ENCODE measurements at places on chromosomes 4 and X.

DNA sequence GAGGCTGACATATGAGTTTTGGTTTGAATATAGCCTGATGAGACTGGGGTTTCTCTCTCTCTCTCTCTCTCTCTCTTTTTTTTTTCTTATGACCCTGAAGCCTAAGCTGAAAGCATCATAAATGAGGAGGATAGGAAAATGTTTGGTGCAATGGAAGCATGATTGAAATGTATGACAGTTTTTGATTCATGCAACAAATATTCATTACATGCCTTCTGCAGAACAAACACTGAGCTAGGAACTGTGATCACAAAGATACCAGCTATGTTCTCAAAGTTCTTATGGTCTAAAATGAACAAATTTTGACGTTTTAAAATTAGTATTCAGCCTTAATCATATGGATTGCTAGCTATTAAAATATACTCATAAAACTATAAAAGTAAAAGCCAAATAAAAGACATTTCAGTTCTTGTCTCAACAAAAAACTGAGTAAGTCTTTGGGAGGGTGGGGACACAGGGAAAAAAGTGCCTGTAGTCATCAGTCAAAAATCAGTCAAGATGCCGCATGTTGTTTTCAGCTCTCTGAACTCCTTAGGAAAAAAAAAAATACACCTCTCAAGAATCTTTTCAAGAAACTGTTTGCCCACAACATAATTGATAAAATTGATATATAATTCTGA lies 57.2 kb downstream of the NKX6-1 start:
- DNase-seq = no peak

DNA sequence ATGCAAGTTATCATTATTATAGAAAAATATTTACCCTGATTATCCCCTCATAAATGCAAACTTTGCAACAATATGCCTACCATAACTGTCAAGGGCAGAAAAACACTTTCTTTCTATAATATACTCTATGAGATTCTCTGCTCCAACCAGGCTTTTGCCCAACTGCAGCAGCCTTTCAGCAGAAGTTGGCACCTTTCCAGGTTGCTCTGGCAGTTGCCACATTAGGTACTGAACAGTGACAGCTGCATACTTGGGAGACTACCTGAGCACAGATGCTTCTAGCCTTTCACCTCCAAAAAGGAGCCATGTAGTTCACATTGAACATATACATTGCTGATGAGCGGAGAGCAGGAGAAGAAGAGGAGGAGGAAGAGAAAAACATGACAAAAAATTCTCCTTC lies 69.5 kb upstream of the BRWD3 start:
- DNase-seq = no peak

DNA sequence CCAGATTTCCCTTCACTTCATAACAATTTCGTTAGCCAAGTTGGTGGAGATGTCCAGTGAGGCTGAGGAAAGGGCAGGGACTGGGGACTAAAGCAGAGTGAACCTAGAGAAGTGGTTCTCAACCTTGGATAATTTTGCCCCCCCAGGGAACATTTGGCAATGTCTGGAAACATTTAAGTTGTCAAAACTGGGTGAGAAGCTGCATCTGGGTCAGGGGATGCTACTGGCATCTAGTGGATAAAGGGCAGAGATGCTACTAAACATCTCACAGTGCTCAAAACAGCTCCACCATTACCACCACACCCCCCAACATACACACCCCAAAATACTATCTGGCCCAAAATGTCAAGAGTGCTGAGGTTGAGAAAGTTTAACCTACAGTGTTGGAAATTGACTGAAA lies 32.0 kb upstream of the FGF16 start:
- no peak for DNase-seq

GRCh38 chr4:186161138-186161537 lies 30.2 kb upstream of the CYP4V2 start:
- no peak for DNase-seq

DNA sequence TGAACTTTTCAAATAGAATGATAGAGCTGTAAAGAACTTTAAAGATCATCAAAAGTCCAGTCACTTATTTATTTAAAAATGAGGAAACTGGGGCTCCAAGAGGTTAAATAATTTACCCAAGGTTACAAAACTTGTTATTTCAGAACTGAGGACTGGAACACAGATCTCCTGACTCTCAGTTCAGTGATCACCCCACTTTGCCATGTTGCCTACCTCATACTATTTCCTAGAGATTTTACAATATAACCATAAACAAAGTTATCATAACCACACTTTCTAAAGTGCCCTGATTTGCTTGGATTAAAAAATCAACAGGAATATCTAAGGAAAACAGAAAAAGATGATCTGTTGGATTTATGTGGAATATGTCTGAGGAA lies 7.4 kb upstream of the ACSL4 start:
- DNase-seq = no peak

- DNase-seq = no peak
Measured at GRCh38 chr4:94665500-94666404, 92.0 kb upstream of the BMPR1B start.

DNA sequence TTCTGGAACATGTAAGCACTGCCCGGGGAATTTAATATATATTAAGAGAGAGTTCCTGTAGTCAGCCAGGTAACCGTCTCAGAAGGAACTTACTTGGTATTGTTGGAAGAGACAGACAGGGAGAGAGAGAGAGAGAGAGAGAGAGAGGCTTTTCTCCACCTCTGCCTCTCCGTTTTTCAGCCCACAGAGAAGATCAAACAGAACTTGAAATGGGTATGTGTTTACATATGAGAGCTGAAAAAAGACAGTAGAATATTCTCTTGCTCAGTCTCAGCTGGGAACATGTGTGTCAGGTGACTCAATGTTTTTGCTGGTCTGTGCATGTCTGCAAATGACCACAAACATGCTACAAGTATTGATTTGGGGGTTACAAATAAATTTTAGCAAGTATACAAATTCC lies 81.9 kb downstream of the MAGED1 start:
- DNase-seq = no peak

DNA sequence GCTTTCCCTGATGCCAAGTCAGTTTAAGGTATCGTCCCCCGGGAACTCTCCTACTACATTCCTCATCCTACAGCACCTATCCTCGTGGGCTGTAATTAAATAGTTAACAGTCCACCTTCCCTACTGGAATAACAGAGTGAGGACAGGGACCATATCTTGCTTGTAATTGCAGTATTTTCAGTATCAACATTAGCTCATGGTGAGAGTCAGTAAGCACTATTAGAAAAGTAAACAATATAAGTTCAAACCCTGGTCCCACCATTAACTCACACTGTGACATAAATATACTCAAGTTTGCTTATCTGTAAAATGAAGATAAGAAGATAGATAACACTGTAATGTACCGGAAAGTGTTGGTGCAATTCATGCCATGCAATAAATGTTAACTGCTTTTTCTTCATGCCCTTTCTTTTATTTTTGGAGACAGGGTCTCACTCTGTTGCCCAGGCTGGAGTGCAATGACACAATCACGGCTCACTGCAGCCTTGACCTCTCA lies 61.3 kb downstream of the SH3RF1 start:
- DNase-seq = no peak

GRCh38 chr4:89837385-89837992 lies 528 bp upstream of the SNCA start:
- no peak for DNase-seq

GRCh38 chr4:95998311-95998710 lies 158.4 kb downstream of the PDHA2 start:
- no peak for DNase-seq
